ENCODE measurements at places on chromosomes 3 and 15.

- no peak for DNase-seq
These were observed 95.4 kb downstream of the PLOD2 start for GRCh38 chr3:146065573-146066006.

GRCh38 chr15:92095693-92096092 is 242.2 kb downstream of the SLCO3A1 start:
- peak; percentile 9 for DNase-seq

GRCh38 chr15:80957556-80957955 is 32.1 kb downstream of the MESD start:
- no peak for DNase-seq

GRCh38 chr15:71186267-71186666 is 71.0 kb downstream of the THSD4 start:
- DNase-seq, result no peak

GRCh38 chr3:189927975-189928895 is 192.5 kb downstream of the P3H2 start:
- no peak for DNase-seq

- DNase-seq, result no peak
These were observed 41.3 kb upstream of the MAP4 start for GRCh38 chr3:48057521-48057920.

GRCh38 chr15:80547264-80547663 is 143.1 kb downstream of the ARNT2 start:
- DNase-seq, result no peak

All from effector CD4-positive, alpha-beta T cell (primary cell).